Activated naive CD8-positive, alpha-beta T cell treated with anti-CD3 and anti-CD28 coated beads, Interleukin-2, amount 10 ng/mL, durations not matched to agents 7 days and 5 days (primary cell): ENCODE measurements at places on chromosomes 2 and 18. TPM values are rescaled to one million over a fixed set of nuclear protein-coding genes. Genes with fewer than 3 reads are reported as not detected.

DNA sequence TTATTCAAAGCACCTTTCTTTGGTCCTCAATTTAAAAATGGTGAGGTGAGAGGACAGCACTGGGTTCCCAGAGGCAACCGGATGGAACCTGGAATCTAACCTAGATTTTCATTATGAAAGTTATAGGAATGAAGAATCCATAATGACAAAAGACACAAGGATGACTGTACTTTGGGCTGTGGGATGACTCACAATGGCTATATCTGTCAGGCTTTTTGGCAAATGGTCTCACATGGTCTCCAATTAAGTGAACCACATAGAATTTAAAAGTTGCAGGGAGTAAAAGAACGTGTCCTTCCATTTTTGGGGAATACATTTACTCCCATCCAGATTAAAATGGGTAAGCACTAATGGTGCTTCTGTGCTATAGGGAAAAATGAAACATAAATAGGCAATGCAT, 31.8 kb upstream of the LYPD1 start:
- H3K4me3 ChIP-seq, result no peak overlapping the region
- H3K36me3 ChIP-seq, result no peaks in the 10 kb centered on the region
- H3K27ac ChIP-seq, result no peak overlapping the region
- no peaks in the 10 kb centered on the region for H3K27me3 ChIP-seq
- no peaks in the 10 kb centered on the region for H3K4me1 ChIP-seq

CHRNA1 gene
- not detected for total RNA-seq

DNA sequence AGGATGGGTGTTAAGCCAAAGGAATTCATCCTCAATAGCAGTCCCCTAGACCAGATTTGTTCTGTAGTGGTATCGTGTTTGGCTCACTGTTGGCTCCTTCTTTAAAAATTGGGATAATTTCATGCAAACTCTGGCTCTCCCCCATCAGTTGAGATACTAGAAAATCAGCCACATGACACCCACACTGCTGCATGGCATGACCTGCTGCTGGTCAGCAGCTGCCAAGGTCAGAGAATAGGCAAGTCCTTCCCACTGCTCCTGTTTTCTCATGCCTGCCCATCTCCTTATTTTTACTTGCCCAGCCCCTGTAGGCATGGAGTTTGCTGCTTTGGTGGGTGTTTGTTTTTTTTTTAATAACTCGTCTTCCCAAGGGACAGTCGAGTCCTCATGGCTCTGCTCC, 1.0 kb upstream of the SNRNP200 start:
- H3K4me3 ChIP-seq, result peak overlapping the region; percentile 100
- H3K27me3 ChIP-seq, result no peaks in the 10 kb centered on the region
- peaks cover 26% of the 10 kb centered on the region for H3K36me3 ChIP-seq
- peak overlapping the region; percentile 99 for H3K27ac ChIP-seq
- H3K4me1 ChIP-seq, result peaks cover 45% of the 10 kb centered on the region
- no peak for DNase-seq

- no peak for DNase-seq
- peaks cover 2% of the 10 kb centered on the region for H3K36me3 ChIP-seq
- peaks cover 14% of the 10 kb centered on the region for H3K4me1 ChIP-seq
- no peak overlapping the region for H3K4me3 ChIP-seq
- H3K27me3 ChIP-seq, result peaks cover 6% of the 10 kb centered on the region
- H3K27ac ChIP-seq, result no peak overlapping the region
Measured at GRCh38 chr2:36675579-36676282, 20.8 kb upstream of the VIT start.

DNA sequence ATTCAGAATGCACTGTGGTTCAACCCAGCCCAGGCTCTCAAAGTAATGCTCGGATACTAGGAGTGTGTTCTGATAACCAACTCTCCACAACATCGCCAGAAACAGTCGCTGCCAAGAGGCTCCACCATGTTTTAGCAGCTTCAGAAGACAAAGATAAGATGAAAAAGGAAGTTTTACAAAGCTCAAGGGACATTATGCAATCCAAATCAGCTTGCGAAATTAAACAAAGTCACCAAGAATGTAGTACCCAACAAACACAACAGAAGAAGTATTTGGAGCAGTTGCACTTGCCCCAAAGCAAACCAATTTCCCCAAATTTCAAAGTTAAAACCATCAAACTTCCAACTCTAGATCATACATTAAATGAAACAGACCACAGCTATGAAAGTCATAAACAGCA, 360.9 kb downstream of the XIRP2 start:
- H3K27ac ChIP-seq, result no peak overlapping the region
- no peak for DNase-seq
- H3K4me1 ChIP-seq, result no peaks in the 10 kb centered on the region

MC4R gene
- not detected for total RNA-seq

GRB14 gene
- total RNA-seq, result not detected

ALK gene
- not detected for total RNA-seq

SCN7A gene
- total RNA-seq, result not detected

SCN2A gene
- total RNA-seq, result not detected

CASP8 gene
- total RNA-seq, result 115 TPM
